ENCODE measurements at places on chromosomes 11 and 22. TPM values are rescaled to one million over a fixed set of nuclear protein-coding genes. Genes with fewer than 3 reads are reported as not detected.

Gene PLAAT2
- not detected for total RNA-seq

Gene PES1
- total RNA-seq: 28.1 TPM

Gene FAM111A
- 17.6 TPM for total RNA-seq

Gene KRTAP5-2
- not detected for total RNA-seq

Gene PAMR1
- total RNA-seq: 13.1 TPM

Gene KIRREL3
- total RNA-seq: 0.82 TPM

Gene APOL5
- not detected for total RNA-seq

Gene POU2AF2
- total RNA-seq: 1.9 TPM

Gene APOA4
- total RNA-seq: not detected

Gene PATL1
- 13.5 TPM for total RNA-seq

Gene SCN2B
- total RNA-seq: not detected

Gene CNTN5
- total RNA-seq: 0.14 TPM

Gene STT3A
- 21.7 TPM for total RNA-seq

Gene SLC22A6
- not detected for total RNA-seq

Gene MS4A15
- not detected for total RNA-seq

Gene STK33
- total RNA-seq: 14.2 TPM

Gene TTLL12
- total RNA-seq: 171 TPM

Gene ART1
- 3.7 TPM for total RNA-seq

Gene PHLDA2
- total RNA-seq: not detected

Gene SMIM35
- not detected for total RNA-seq

Gene ACRV1
- not detected for total RNA-seq

Gene P2RY6
- total RNA-seq: not detected

Gene IL17REL
- total RNA-seq: 1.9 TPM

Gene TMPRSS13
- total RNA-seq: 0.79 TPM

Gene SYT7
- 26.2 TPM for total RNA-seq

Gene BEST1
- 3.7 TPM for total RNA-seq

Gene PATE1
- not detected for total RNA-seq
